Endothelial cell (in vitro differentiated cells): ENCODE measurements at places on chromosomes 16 and 17.

- DNase-seq, result no peak
These were observed 15.4 kb upstream of the DYNLRB2 start for GRCh38 chr16:80525420-80525819.

DNA sequence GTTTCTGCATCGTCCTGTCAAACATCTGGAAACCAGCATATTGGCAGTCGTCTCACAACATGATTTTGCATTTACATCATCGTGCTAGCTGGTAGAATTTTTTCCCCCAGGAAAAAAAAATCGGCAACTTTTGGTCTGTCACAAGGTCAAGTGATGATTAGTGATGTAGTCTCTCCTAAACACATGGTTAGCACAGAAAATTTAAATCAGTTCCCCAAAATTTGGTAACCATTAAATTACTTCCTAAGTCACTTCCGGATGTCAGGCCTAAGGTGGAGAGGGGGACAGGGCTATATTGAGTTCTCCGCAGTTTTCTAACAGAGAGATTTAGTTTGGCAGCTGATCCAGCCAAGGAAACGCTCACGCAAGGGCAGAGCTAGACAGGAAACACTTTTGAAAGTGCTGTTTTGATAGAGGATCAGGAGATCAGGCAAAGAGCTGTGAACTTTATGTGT is 271.0 kb upstream of the TBX2 start:
- no peak for DNase-seq

DNA sequence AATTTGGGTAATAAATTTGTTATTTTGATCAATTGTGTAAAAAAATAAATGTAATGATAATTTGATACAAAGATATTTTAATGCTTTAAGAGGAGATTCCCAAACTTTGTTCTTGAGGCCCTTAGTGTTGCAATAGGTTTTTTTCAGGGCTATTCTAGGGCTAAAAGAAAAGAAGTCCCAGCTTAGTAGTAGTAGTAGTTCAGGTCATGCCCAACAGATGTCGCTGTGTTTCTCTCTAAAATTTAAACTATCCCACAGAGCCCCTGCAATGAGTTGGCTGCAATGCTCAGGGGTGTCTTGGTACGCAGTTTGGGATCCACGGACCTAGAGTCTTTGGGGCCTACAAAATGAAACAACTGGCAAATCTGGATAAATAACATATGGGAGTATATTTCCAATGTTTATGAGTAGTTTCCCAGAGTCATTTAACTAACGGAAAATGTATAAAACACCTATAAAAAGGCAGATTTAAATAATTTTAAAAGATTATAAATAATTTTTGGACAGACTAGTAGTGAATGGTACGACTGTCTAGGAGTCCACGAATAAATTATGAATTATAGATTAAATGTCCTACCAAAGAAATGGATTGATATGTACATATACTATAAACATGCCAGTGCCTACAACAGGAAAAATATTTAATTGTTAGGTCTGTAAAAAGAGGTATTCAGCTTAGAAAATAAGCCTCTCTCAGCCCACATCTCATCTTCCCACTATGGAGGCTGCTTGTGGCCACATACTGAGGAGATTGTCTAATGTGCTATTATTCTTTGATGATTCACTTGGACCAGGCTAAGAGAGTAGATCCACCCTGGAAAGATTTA is 228.5 kb upstream of the PMFBP1 start:
- peak; percentile 59 for DNase-seq

DNA sequence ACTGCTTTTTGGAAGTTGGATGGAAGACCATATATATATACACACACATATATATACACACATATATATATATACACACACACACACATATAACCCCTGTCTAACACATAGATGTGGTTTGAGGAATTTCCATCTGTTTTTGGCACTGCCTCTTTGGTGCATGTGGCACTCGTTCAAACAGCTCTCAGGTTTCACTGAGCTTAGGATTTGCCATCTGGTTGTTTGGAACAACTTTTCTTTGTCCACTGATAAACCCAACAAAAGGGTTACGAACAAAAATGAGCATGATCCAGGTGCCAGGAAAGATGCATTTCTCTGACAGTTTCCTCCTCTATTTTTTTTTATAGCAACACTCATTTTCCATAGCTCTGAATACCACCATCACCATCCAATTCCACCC is 14.6 kb upstream of the KCNJ16 start:
- no peak for DNase-seq

DNA sequence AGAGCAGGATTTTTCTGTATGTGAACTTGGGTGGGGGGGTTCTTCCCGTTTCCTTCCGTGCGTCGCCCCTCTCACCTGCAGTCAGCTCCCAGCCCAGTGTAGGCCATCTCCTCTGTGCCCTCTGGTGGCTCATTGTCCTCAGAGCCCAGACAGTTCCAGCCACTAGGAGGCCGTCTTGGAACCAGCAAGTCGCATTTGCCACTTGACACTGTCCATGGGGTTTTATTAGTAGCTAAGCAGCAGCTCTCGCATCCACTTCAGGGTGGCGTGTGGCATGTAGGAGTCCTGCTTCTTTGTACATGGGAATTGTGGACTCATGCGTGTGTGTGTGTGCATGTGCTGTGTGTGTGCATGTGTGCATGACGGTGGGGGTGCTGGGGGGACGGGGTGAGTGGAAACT is 74.0 kb downstream of the SEC14L1 start:
- DNase-seq, result peak; percentile 51

- DNase-seq, result no peak
These were observed 2.3 kb downstream of the ENKD1 start for GRCh38 chr16:67664258-67664657.

DNA sequence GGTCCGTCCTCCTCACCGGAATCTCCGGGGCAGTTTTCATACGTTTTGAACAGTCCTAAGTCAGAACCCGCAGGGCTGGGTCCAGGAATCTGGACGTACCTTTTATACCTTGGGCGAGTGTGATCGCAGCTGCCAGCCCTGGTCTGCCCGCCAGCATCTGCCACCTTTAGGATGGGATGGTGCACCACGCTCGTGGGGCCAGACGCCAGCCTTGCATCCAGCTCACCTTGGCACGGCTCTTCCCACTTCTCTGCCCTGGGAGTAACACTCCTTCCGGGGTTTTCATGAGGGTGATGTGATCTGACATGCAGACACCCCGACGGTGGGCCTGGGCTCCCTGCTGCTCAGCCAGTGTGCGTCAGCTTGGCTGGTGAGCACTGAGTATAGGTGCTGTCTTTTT is 66.6 kb upstream of the ZNF469 start:
- no peak for DNase-seq

DNA sequence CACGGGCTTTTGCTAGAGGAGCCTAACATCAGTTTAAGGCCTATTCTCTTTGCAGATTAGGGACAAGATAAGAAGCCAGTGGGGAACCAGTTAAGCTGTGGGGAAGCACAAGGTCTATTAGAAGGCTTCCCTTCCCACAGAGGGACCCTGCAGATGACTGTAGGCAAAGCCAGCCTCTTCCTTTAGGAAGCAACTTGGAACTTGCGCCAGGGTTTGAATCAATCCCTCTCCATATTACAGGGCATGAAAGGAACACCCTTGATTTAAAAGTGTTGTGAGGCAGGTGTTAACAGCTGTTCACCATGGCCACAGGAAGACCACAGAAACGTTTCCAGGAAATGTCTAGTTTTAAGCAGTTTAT is 77.3 kb downstream of the RPTOR start:
- DNase-seq, result no peak

GRCh38 chr16:57472665-57473060 is 10.2 kb downstream of the POLR2C start:
- no peak for DNase-seq

DNA sequence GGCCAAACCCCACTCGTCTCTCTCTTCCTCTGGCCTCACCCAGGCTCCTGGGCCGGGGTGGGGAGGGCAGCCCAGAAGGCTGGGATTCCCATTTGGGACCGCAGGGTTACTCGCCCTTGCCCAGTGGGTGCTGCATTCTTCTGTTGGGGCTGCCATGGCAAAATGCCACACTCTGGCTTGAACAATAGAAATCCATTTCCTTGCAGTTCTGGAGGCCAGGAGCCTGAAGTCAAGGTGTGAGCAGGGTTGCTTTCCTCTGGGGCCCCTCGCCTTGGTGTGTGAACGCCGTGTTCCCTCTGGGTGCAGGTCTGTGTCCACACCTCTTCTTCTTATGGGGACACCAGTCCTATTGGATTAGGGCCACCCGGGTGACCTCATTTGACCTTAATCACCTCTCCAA is 105.8 kb upstream of the GSE1 start:
- DNase-seq, result no peak

GRCh38 chr17:81067391-81067811 is 32.5 kb downstream of the BAIAP2 start:
- no peak for DNase-seq

GRCh38 chr17:71217769-71218168 is 903.1 kb upstream of the SOX9 start:
- DNase-seq, result no peak
